Stimulated activated CD4-positive, alpha-beta T cell treated with anti-CD3 and anti-CD28 coated beads, TNF-alpha, amount 100 ng/mL, for 24 hours (primary cell): ENCODE measurements at places on chromosomes 6 and 20.

DNA sequence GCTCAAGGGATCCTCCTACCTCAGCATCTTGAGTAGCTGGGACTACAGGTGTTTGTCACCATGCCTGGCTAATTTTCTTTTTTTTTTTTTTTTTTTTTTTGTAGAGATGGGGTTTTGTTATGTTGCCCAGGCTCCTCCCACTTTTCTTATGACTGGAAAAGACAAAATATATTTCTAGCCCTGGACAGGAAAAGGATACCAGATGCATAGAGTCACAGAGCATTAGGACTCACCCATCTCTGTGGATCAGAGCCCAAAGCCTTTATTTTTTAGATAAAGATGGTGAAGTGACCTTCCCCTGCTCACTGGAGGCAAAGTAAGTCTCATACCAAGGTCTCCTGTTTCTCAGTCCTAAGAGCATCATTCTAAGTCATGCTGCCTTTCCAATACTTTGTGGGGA, 3.4 kb downstream of the TRIM10 start:
- no peak for DNase-seq

DNA sequence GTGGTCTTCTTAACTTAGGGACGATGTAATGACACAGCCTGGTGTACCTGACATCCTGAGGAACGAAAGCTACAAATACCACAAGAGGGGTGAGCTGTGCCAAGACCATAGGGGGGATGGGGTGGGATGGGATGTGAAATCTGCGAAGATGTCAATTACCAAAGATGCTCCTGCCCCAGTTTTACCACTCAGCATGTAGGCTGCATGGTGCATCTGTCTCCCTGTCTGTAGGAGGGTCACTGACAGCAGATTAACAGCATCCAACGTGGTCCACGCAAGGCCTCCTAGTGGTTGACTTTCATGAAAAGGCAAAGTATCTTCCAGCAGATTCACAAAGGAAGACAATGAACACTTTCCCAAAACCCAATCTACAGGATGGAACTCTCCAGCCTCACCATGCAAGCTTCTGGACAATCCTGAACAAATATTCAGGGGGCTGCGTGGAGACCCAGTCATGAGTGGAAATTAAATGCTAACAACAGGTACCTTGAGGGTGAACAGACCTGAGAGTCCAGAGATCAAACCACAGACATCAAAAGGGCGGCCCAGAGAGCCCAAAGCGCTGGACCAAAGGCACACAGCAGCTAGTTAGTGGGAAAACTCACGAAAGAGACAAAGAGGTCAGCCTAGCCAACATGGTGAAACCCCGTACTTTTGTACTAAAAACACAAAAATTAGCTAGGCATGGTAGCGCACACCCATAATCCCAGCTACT, 44.4 kb downstream of the ZMYND8 start:
- DNase-seq = no peak

- no peak for DNase-seq
Measured at GRCh38 chr6:85169189-85169588, 280.7 kb upstream of the NT5E start.

- no peak for DNase-seq
Measured at GRCh38 chr20:17859616-17860232, 108.9 kb downstream of the SNX5 start.

GRCh38 chr20:36833275-36834020, 42.5 kb upstream of the TLDC2 start:
- no peak for DNase-seq

DNA sequence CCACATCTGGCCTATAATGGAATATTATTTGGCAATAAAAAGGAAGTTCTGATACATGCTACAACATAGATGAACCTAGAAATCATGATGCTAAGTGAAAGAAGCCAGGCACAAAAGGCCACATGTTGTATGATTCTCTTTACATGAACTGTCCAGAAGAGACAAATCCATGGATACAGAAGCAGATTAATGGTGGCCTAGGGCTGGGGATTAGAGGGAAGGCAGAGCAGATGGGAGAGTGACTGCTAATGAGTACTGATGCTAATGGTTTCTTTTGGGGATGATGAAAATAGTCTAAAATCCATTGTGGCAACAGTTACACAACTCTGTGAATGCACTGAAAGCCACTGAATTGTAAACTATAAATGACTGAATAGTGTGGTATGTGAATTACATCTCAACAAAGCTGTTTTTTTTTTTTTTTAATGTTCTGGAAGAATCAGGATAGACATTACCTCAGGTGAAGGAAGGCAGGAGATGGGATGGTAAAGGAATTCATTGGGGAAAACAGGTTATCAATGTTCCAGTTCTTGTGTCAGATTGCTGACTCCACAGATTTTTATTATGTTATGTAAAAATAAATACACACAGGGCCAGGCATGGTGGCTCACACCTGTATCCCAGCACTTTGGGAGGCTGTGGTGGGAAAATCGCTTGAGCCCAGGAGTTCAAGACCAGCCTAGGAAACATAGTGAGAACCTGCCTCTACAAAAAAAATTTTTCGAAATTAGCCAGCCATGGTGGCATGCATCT, 8.9 kb upstream of the SOX12 start:
- no peak for DNase-seq

DNA sequence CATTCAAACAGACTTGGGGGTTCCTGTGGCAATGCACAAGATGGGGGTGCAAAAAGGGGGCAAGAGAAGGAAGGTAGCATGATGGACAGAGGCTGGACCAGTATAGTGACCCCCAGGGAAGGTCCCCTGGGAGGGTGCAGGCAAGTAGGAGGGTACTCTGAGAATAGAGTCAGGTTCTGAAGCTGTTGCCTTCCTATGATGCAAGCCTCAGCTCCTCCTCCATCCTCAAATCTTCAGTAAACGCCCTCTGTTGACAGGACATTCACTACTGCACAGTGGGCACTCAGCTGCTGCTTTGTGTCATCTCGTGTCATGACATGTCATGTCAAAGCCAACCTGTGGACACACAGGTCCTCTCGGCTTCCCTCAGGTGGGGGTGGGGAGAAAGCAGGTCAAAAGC, 5.8 kb upstream of the SDCBP2 start:
- DNase-seq = no peak

DNA sequence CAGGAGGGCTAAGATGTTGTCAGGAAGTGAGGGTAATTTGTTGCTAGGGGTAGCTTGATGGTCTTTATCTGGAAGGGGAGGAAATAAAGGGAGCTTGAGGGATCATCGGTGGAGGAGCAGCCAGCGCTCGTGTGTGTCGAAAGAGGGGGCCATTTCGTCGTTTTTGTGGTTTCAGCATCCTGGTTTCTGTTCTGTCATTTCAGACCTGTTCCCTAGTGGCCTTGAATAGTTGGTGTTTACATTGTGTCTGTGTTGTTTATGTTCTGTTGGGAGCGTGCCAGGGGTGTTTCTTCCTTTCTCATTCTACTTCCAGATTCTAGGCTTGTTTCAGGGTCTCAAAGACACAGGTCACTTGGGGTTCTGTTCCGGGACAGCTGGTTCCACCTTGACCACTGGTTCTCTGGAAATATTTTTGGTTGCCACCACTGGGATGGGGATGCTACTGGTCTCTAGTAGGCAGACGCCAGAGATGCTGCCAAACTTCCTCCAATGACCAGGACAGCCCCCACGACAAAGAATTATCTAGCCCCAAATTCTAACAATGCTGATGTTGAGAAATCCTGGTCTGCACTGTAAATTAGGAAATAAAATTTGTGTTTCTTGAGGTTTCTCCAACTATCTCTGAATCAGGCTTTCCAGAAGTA, 113.9 kb upstream of the NAA20 start:
- no peak for DNase-seq

- DNase-seq = no peak
Measured at GRCh38 chr6:158654498-158654897, 4.6 kb downstream of the SYTL3 start.
